Activated CD4-positive, alpha-beta T cell treated with anti-CD3 and anti-CD28 coated beads, Interleukin-2, amount 50 U/mL, for 24 hours (primary cell): ENCODE measurements at places on chromosomes 12 and 14.

DNA sequence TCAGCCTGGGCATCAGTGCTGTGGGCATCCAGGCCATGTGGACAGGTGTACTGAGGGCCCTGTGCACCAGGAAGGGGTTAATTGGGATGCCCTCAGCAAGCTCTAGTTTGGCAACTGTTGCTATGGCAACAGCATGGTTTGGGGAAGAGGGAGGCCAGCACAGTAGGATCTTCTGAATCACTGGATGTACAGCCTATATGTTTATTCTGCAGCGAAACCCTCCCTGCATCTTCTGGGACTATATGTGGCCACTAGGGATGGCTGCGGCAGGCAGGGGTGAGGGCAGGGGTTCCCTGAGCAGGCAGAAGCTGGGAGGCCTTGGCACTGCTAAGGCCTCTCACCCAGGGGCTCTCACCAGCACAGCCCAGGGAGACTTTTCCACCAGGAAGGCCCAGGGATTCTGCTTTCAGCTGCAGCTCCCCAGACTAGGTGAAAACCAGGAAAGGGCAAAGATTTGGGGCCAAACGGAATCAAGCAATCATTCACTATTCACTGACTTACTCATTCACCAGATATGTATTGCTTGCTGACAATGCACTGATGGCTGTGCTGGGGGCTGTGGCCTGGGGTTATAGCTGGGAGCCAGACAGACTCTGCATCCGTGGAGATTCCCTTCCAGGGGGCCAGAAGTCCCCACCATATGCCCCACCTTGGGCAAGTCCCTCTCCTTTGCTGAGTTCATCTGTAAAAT lies 42.8 kb downstream of the IRF2BPL start:
- DNase-seq = no peak

- DNase-seq = no peak
Measured at GRCh38 chr12:124687917-124688316, 120.5 kb upstream of the NCOR2 start.

DNA sequence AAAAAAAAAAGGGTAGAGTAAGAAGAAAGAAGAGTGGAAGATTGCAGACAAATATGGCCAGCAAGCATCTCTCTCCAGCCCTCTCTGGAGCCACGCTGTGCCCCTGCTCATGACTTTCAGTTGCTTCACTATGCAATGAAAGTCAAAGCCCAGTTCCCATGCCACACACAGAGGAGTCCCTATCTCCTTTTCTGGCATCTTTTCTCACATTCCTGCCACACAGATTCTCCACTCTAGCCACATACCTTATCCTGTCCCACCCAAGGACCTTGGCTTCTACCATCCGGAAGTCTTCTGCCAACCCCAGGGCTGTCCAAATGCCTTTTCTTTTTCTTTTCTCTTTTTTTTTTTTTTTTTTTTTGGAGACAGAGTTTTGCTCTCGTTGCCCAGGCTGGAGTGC lies 39.3 kb upstream of the CAPRIN2 start:
- DNase-seq = no peak

- DNase-seq = no peak
Measured at GRCh38 chr14:103281496-103282231, 52.4 kb upstream of the EIF5 start.

GRCh38 chr12:9211687-9212086 lies 3.5 kb upstream of the PZP start:
- no peak for DNase-seq

- DNase-seq = no peak
Measured at GRCh38 chr14:32468955-32469354, 139.9 kb downstream of the AKAP6 start.

DNA sequence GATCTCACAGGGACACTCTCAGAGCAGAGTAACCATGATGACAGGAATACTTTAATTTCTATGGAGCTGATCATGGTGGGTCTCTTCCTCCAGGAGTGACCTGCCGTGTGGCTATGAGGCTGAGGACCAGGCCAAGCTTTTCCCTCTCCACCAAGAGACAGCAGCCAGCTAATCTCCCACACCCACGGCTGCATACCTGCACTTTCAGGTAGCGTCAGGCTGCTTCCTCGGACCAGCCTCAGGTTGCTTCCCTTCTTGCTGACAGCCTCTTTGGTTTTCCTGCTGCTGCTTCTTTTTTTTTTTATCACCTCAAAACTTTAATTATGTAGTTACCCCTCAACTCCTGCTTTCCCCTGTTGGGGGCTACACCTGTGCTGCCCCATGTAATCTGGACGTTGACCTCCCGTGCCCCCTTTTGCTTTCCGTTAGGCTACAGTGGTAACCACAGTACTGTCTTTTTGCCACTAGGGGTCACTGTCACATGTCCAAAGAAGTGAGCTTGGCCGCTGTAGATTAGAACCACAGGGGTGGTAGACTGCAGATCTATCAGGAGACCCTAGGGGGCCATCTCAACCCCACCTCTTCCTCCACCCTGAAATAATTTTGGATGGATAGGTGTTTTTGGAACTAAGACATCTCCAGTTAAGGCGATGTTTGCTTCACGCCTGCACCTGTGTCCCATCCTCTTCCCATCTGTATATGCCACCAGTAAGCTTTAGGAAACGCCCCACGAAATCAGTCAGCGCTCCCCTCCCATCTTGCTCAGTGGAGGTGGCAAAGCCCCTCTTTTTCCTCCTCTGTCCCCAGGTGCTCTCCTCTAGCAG lies 7.8 kb upstream of the PIP4K2C start:
- peak; percentile 27 for DNase-seq

- no peak for DNase-seq
Measured at GRCh38 chr14:77924141-77924948, 124.4 kb downstream of the ADCK1 start.

DNA sequence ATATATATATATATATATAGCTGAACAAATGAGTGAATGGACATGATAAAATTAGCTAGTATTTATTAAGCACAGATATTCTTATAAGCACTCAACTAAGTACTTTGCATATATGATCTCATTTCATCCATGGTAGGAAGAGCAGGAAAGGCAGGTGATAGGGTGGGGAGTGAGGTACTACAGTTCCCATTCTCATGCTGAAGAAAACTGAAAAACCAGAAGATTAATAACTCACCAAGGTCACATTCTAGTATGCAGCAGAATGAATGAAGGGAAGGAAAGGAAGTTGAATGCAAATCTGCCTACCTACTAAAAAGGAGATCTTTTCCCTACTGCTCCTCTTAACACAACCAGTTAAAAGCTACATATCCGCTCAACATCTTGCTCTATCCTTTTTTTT lies 298.1 kb upstream of the TMPO start:
- DNase-seq = no peak

- no peak for DNase-seq
Measured at GRCh38 chr12:132319359-132319950, 9.9 kb downstream of the GALNT9 start.

DNA sequence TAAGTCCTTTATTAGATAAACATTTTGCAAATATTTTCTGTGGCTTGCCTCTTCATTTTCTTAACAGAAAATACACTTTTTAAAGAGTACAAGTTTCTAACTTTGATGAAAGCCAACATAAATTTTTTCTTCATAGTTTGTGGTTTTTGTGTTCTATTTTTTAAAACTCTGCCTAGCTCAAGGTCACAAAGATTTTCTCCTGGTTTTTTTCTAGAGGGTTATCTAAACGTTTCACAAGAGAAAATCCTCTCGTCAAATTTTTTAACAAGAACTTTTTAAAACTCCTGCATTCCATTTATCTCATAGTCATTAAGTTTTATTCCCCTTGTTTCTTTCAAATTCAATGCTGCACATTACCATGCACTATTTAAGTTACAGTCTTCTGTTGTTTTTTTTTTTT lies 8.2 kb downstream of the AREL1 start:
- DNase-seq = no peak

GRCh38 chr12:123991372-123991951 lies 18.4 kb downstream of the ZNF664 start:
- DNase-seq = no peak

GRCh38 chr14:104450811-104451401 lies 128.7 kb upstream of the C14orf180 start:
- no peak for DNase-seq

DNA sequence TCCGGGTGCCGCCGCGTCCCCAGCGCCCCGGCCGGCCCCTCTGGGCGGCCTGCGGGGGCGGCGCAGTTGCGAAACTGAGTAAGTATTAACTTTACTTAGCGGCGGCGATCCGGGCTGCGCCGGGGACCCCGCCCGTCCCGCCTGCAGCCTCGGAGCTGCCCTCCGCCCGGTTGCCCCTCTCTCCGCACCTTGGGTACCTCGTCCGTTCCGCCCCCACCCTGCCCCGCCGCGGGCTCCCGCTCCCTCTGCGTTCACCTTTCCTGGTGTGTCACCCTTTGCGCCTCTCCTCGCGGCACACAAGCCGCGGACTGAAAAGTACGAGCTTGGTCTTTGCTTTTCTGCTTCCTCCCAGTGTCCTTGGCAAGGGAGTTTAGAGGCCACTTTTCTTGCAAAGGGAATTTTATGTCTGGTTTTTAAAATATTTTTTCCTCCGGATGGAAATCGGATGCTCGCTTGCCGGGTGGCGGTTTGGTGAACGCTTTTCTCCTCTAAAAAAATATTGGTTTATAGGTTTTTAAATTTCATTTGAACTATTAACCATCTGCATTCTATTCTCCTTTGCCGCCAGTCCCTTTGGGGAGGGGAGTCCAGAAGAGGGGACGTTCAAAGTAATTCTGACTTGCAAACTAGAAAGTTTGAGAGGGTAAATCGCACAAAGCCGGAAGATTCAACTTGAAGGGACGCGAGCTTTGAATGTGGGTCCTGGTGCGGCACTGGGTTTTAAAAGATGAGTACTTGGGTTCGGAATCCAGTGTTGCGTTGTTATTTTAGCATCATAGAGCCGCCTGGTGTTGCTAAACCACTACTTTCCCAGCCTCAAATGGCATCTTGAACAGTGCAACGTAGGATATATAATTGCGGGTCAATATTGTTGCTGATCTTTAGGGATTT lies 834 bp downstream of the RASSF8 start:
- no peak for DNase-seq

DNA sequence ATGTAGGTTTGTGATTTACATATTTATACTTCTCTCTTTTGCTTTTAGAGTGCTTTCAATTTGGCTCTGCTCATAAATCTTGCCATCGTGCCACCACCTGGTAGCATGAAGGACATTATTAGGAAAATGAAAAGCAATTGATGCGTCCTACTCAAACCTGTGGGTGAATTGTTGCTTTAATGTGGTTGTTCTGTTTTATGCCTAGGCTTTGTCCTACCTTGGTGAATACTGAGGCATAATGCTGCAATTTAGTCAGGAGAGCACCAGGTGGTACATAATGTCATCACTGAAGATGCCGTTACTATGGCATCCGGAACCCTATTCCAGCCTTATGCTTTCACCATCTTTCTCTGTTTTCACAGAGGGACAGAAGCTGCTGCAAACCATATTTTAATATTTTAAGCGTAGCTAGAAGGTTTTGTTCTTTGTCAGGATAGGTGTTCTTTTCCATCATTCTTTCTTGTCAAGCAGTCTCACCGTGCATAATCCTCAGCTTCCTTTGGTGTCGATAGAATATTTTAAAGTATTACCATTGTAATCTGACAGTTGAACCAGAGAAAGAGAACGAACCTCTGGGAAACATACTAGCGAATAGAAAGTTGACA lies 68.5 kb upstream of the PKP2 start:
- no peak for DNase-seq

- no peak for DNase-seq
Measured at GRCh38 chr12:93759512-93760081, 82.4 kb downstream of the CRADD start.

DNA sequence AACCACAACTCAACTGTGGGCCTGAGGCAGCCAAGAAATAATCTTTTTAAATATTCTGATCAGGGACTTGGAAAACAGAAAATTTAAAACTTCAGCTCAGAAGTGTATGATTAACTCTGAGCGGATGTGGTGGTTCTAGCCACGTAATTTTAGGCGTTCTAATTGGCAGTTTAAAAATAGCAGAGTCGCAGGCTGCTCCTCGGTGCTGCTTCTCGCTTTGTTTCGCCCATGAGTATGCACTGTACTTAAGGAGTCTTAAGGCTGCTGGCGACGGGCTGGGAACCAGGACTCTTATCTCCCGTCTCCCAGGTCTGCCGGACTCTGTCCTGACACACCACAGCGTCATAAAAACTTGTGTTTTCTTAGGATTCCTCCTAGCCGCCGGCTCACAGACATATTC lies 113.4 kb upstream of the PELI2 start:
- DNase-seq = peak; percentile 26

- DNase-seq = no peak
Measured at GRCh38 chr12:25811656-25812126, 146.8 kb upstream of the RASSF8 start.

DNA sequence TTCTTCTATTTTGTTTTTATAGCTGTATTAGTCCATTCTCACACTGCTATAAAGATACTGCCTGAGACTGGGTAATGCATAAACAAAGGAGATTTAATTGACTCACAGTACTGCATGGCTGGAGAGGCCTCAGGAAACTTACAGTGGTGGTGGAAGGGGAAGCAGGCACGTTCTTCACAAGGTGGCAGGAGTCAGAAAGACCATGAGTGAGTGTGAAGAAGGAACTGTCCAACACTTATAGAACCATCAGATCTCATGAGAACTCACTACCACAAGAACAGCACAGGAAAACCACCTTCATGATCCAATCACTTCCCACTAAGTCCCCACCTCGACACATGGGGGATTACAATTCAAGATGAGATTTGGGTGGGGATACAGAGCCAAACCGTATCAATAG lies 42.3 kb downstream of the ARMH4 start:
- no peak for DNase-seq

DNA sequence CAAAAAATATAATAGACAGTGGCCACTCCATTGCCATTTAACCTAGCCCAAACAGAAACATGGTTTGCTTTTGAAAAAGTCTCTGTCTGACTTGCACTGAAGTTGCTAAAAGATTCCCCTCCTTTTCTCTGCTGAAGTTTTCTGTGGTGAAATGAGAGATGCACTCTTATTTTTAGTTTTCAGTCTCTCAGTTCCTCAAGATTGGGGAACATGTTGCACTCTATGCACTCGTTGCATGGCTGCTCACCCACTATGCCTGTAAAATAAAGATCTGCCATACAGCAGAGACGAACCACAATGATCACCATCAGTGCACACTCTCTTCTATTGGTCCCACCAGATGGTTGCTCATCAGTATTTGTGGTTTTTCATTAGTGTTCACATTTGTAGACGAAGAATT lies 13.1 kb upstream of the DAAM1 start:
- no peak for DNase-seq

GRCh38 chr12:4221258-4221620 lies 52.3 kb upstream of the CCND2 start:
- DNase-seq = no peak

GRCh38 chr14:43671716-43672485 lies 835.2 kb downstream of the FSCB start:
- no peak for DNase-seq

DNA sequence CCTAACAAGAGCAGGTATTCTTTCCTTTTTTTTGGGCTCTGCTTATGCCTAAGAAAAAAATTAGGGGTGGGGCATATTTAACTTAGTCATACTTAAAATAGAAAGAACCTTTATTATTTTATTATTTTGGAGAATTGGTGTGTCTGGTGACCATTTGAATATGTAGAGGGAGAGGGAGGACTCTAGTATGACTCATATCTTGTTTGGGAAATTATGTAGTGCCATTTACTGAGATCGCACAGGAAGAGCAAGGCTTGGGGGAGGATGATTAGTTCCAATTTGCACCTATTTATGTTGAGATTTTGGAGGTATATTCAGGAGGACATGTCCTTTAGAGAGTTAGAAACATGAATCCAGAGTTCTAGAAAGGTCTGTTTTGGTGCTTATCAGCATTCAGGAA lies 9.9 kb downstream of the ZNF410 start:
- DNase-seq = no peak
